ENCODE measurements at places on chromosomes 16 and 17. TPM values are rescaled to one million over a fixed set of nuclear protein-coding genes. Genes with fewer than 3 reads are reported as not detected.

GRCh38 chr16:314795-315299 lies 31.9 kb downstream of the PDIA2 start:
- H3K27me3 ChIP-seq = no peaks in the 10 kb centered on the region
- no peak overlapping the region for H3K27ac ChIP-seq
- no peak overlapping the region for H3K4me3 ChIP-seq
- H3K4me1 ChIP-seq = no peaks in the 10 kb centered on the region

GRCh38 chr16:85105475-85105874 lies 6.8 kb downstream of the CIBAR2 start:
- H3K27me3 ChIP-seq = no peaks in the 10 kb centered on the region
- H3K27ac ChIP-seq = no peak overlapping the region
- no peak overlapping the region for H3K4me3 ChIP-seq
- H3K4me1 ChIP-seq = no peaks in the 10 kb centered on the region

DNA sequence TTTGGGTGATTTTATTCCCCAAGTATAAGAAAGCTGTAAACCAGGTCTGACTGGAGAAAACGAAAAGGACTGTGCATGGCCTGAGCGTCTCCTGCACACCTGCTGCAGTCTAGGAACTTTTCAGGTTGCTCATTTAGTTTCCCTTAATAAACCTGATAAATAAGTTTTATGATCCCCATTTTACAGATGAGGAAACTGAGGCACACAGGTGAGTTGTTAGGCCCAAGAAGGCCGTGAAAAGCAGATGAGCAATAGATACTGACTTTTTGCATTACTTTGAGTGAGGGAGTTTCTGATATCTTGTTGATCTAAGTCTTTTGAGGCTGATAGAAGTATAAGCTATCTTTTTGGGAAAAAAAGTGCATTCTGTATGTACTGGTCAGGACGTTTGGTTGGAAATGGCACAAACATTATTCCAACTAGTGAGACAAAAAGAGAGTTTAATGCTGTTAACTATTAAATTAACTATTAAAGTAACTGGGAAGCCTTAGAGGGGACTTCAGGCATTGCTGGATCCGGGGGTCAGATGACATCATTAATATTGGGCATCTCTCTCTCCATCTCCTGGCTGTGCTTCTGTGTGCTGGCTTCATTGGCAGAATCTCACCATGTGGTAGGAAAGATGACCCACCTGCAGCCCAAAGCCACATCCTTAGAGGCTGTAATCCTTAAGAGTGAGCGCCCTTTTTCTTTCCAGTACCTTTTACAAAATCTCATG lies 163.4 kb downstream of the CMIP start:
- no peak for DNase-seq
- peaks cover 5% of the 10 kb centered on the region for H3K4me1 ChIP-seq
- no peak overlapping the region for H3K27ac ChIP-seq
- H3K36me3 ChIP-seq = no peaks in the 10 kb centered on the region
- H3K4me3 ChIP-seq = no peak overlapping the region

GRCh38 chr17:58447039-58447975 lies 30.0 kb upstream of the RNF43 start:
- H3K4me3 ChIP-seq = no peak overlapping the region
- H3K36me3 ChIP-seq = no peaks in the 10 kb centered on the region
- DNase-seq = no peak
- H3K27ac ChIP-seq = no peak overlapping the region
- no peaks in the 10 kb centered on the region for H3K4me1 ChIP-seq
- H3K27me3 ChIP-seq = no peaks in the 10 kb centered on the region

DNA sequence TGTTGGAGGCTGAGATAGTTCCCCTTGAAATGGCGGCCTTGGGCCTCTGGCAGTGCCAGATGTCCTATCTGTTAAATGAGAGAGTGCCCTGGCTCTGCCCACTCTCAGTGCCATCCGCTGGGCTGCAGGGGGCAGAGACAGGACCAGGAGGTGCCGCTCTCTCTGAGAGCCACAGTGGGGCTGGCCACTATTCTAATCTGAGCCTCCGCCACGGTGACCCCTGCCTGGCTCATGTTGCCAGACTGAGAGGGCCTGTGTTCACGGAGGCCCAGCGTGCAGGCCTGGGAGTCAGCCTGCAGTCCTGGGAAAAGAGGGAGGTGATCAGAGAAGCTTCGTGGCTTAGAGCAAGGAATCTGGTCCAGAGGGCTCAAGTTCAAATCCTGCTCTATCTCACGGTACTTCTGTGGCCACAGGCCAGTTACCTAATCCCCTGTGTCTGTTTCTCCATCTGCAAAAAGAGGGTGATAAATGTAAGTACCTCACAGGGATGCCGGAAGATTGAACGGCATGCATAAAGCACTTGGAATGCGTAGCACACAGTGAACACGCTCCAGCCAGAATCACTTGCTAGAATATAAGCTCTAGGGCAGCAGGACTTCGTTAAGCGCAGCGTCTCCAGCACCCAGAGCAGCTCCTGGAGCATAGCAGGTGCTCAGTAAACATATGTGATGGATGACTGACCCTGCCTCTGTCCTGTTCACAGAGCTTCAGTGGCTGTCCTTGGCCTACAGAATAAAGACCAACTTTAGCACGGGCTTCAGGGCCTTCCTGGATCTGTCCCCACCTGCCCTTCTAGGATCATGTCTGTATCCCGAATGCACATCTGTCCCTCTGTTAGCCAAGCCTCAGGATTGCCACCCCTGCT lies 6.3 kb downstream of the ATP2A3 start:
- no peak for DNase-seq
- H3K4me3 ChIP-seq = no peak overlapping the region
- no peaks in the 10 kb centered on the region for H3K27me3 ChIP-seq

GRCh38 chr16:14522671-14523070 lies 107.4 kb downstream of the PARN start:
- no peaks in the 10 kb centered on the region for H3K27me3 ChIP-seq
- peaks cover 4% of the 10 kb centered on the region for H3K4me1 ChIP-seq
- DNase-seq = no peak
- no peak overlapping the region for H3K4me3 ChIP-seq

Gene SULT1A2
- 4.3 TPM for total RNA-seq

Gene STX1B
- 2.0 TPM for total RNA-seq

Gene TP53TG3E
- not detected for total RNA-seq

Gene GPRC5C
- 29.1 TPM for total RNA-seq
